ENCODE measurements at places on chromosomes 7 and 10.

GRCh38 chr10:10796061-10796773, 221.5 kb upstream of the CELF2 start:
- no peak for DNase-seq

- no peak for DNase-seq
Measured at GRCh38 chr10:43250615-43251418, 16.0 kb downstream of the RASGEF1A start.

DNA sequence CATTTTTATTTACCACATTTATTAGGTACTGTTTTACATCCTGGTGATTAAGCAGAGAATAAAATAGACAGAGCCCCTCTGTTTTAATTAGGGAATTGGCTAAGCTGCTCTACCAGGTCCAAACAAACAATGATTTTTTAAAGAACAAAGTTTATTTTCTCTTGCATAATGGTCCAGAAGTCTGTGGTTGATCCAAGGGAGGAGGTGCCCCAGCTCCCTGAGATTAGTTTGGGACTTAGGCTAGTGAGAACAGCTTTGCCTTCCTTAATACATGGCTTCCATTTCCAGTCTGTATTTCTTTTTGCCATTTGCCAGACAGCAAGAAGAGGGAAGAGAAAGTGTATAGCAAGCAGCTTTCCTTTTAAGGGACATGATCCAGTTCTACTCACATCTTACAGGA, 2.9 kb upstream of the MIOS start:
- no peak for DNase-seq

GRCh38 chr7:92598310-92598981, 8.3 kb upstream of the FAM133B start:
- no peak for DNase-seq

DNA sequence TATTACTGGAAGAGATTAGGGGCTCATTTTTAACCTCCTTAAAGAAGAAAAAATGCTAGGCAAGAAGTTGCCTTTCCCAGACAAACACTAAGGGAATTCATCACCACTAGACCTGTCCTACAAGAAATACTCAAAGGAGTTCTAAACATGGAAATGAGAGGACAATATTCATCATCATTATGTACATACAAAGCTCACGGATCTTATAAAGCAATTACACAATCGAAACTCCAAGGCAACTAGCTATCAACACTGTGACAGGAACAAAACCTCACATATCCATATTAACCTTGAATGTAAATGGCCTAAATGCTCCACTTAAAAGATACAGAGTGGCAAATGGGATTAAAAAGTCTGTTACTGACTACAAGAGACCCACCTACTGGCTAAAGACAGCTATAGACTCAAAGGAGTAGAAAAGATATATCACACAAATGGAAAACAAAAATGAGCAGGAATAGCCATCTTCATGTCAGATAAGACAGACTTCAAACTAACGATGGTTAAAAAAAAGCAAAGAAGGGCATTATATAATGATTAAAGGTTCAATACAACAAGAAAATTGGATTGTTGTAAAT, 246.6 kb downstream of the ADRA2A start:
- DNase-seq, result no peak

DNA sequence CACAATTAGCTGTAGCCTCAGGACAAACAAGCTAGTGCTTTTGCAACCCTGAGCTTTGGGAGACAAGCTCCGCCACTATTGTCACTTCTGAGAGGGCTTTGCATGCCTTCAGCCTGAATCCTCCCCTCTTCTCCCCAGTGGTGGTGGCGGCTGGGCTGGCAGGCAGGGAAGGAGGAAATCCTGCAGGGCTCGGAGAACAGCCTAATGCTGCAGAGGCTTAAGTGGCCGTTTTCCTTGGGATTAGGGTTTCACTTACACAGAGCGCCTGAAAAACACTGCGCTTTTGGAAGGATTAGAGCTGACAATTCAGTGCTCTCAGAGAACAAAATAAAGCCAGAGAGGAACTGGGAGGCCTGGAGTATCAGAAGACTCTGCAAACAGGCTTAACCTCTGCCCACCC, 71.3 kb downstream of the PAX2 start:
- DNase-seq, result no peak

- no peak for DNase-seq
Measured at GRCh38 chr10:93034426-93034825, 26.2 kb upstream of the CYP26C1 start.

- no peak for DNase-seq
Measured at GRCh38 chr10:131113709-131114291, 197.7 kb downstream of the TCERG1L start.

DNA sequence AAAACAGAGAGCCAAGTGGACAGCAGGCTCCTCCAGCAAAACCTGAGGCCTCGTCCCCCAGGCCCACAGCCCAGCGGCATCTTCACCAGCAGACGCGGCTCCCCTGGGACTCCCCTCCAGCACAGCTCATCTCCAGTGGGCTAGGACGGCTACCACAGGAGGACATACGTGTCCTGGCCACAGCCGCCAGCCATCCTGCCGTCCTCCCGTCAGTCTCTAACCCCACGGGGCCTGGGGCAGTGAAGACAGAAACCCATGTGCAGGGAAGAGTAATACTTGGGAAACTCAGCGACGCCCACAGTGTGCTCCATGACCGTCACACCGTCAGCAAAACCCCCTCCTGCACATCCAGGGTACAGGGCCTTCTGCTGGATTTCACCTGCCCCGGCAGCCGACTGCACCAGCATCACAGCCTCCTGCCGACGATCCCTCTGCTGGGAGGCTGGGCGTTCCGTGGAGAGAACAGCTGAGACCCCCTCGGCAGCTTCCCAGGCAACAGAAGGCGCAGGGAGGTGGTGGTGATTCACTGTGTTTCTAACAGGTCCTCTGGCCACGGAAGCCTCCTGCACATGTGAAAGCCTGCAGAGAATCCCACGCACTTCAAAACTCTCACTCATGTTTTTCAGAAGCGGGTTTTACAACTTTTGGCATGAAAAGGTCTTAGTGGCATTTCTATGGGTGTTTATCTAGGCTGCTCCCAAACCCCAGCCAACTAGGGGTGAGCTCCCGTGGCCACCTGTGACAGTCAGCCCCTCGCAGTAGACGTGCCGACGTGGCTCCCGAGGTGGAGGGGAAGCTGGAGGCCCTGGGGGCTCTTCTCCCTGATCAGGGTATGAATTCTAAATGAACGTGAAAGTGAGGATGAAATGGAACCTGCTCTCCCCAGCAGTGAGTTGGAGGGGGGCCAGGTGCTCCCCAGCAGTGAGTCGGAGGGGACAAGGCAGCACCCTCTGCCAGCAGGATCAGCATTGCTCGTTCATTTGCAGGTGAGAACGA, 513.5 kb downstream of the PTPRN2 start:
- DNase-seq, result no peak

- no peak for DNase-seq
Measured at GRCh38 chr7:81791568-81792518, 22.0 kb upstream of the HGF start.

DNA sequence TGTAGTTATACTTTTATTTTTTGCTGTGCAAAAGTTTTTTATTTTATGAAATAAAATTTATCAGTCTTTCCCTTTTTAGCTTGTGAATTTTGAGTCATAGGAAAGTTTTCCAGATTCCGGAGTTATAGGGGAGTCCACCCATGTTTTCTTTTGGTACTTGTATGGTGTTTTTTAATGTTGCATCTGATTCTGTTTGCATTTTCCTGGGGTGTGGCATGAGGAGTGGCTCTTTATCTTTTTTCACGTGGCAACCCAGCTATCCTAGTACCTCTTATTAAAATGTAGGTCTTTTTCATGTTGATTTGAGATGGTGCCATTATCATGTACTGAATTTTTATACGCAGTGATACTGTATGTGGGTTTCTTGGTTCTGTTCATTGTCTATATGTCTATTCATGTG, 19.7 kb downstream of the EXOC6 start:
- DNase-seq, result no peak

GRCh38 chr7:28955718-28956607, 2.2 kb downstream of the TRIL start:
- DNase-seq, result no peak

- DNase-seq, result no peak
Measured at GRCh38 chr7:55189146-55189766, 170.4 kb downstream of the EGFR start.

Data from stimulated activated CD8-positive, alpha-beta memory T cell treated with anti-CD3 and anti-CD28 coated beads, Interleukin-7, amount 100 ng/mL, for 1 hour (primary cell).